Non-pigmented ciliary epithelial cell (primary cell): ENCODE measurements at places on chromosomes 16 and 17.
A peak's percentile ranks its signal among the peaks of the same experiment; 100 is the strongest.

DNA sequence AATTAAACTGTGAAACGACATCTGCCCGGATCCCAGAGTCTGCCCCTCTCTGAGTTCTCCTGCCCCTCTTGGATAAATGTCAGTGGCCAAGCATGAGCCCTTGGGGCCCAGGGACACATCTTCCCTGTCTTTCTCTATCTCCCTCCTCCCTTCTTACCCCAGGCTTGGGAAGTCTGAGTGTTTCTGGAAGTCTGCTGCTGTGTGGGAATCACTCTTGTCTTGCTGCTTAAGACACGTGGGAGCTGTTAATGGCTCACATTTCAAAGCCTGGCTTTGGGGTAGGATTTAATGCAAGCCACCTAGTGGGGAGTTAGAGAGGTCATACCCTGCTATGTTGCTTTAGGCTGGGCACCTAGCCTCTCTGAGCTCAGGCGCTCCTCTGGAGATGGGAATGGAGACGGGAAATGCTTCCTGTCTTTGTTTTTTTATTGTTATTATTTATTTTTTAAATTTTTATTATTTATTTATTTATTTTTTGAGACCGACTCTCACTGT lies 218.5 kb upstream of the CIBAR2 start:
- DNase-seq: peak; percentile 56

- no peak for DNase-seq
Measured at GRCh38 chr17:27562777-27563455, 68.1 kb upstream of the LGALS9 start.

DNA sequence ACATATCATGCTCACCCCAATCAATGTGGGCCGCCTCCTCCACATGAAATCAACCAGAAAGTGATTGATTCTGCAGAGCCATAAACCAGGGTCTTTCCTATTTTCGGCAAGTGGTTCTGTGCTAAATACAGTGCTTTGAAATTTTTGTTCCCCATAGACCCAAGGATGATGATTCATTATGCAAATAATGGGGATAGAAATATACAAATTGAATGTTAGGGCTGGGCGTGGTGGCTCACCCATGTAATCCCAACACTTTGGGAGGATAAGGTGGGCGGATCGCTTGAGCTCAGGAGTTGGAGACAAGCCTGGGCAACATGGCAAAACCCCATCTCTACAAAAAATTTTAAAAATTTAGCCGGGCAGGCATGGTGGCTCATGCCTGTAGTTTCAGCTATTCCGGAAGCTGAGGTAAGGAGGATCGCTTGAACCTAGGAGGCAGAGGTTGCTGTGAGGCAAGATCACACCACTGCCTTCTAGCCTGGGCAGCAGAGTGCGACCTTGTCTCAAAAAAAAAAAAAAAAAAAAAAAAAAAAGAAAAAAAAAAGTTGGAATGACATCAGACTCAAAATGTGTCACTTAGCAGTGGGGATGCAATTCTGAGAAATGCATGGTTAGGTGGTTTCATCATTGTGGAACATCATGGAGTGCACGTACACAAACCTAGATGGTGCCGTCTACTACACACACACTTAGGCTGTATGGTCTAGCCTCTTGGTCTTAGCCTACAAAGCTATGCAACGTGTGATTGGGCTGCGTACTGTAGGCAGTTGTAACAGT lies 581.7 kb downstream of the MAF start:
- no peak for DNase-seq

DNA sequence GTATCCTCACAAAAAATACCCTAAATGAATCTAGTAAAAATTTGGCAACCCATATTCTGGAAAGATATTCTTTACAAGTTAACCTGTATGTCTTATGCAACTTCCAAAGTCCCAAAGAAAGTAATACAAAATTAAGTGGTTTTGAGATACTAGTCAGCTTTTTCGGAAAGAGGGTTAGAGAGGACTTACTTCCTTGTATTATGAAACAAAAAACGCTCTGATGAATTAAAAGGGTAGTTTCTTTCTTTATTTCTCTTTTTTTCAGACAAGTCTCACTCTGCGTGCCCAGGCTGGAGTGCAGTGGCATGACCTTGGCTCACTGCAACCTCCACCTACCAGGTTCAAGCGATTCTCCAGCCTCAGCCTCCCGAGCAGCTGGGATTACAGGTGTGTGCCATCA lies 51.6 kb downstream of the KANSL1 start:
- DNase-seq: no peak

- no peak for DNase-seq
Measured at GRCh38 chr16:10629592-10629963, 49.2 kb upstream of the EMP2 start.

- DNase-seq: no peak
Measured at GRCh38 chr17:44346064-44346844, 1.2 kb downstream of the GRN start.

DNA sequence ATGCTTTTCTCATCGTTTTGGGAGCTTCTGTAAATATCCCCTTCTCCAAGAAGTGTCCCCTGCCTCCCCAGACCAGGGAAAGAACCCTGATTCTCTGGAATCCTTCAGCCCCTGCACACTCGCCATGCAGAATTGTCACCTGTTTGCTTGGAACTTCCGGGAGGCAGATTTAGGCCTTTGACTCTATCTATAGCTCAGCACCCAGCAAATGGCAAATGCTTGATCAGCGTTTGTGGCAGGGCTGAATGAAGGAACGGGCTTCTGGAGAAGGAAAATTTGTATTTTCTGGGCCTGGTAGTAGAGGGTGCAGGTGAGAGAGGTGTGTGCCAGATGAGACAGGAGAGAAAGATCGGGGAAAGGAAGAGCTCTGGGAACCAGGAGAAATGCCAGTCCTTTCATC lies 18.3 kb upstream of the CACNG4 start:
- DNase-seq: no peak
